Cortex of kidney (tissue), 1 donor: ENCODE measurements at places on chromosomes 11 and 22.

- DNase-seq = no peak
These were observed 85.0 kb downstream of the ALX4 start for GRCh38 chr11:44224867-44225501.

DNA sequence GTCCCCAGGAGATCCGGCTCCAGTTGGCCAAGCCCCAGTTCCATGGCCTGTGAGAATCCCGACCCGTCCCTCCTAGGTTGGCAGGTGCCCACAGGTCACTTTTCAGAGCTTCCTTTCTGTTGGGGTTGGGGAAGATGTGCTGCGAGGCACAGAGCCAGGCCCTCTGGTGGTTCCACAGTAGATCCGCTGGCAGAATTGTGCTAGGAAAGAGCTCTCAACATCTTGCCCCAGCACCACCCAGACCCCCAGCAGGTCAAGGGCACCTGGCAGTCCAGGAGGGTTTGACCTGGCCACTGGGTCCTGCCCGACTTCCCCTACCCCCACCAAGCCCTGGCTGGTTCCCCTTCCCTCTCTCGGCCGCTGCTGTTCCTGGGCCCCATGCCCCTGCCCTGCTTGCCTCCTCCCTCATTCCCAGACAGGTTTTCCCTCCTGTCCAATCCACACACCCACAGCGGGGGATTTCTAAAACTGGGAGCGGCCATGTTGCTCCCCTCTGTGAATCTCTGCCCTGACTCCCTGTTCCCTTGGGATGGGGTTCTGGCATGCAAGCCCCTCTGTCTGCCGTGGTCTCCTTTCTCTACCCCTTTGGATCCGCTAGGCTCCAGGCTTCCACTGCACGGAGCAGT is 26.2 kb upstream of the GCAT start:
- no peak for DNase-seq

- no peak for DNase-seq
These were observed 41.3 kb downstream of the VSIG10L2 start for GRCh38 chr11:125987066-125987641.

DNA sequence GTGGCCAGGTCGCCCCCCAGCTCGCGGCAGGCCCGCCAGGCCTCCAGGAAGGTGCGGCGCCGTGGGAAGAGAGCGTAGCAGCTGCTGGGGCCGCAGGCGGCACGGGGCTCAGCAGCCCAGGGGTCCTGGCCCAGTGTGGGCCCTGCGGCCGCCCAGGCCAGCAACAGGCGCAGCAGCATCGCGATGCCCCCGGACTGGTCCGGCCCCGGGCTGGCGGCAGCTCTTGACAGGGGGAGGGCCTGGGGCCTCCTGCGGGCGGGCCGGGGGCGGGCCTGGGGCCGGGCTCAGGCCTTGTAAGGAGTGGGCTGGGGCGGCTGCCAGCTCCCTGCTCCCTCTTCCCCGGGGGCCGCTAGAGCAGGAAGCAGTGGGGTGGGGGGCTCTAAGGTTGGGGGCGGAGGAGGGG is at the start of gene CD248:
Gene CD248 (minus strand): TSS at position 196 of the 403 bp plus-strand sequence. CDS start 17 bp downstream, at position 179.
- no peak for DNase-seq

DNA sequence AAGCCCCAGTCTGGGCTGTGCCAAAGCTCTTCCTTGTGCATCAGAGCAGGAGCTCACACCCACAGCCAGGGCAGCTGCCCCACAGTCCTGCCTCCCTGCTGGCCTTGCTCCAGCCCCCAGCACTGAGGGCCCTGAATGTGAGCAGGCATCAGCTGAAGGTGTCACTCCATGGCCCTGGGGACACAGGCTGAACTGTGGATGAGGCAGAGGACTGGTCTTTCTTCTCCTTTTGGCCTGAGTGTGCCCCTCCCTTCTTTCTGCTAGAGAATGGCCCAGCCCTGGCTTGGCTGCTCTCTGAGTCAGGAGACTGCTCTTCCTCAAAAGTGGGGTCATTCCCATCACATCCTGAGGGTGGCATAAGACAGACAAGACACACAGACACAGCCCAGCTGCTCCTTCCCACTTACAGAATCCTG is 16.2 kb downstream of the OTOG start:
- no peak for DNase-seq

GRCh38 chr22:28183078-28183860 is 264.2 kb upstream of the PITPNB start:
- DNase-seq = no peak

- no peak for DNase-seq
These were observed 14.2 kb upstream of the MUC5B start for GRCh38 chr11:1208394-1209261.

- DNase-seq = no peak
These were observed 4.9 kb downstream of the PC start for GRCh38 chr11:66953081-66953833.

DNA sequence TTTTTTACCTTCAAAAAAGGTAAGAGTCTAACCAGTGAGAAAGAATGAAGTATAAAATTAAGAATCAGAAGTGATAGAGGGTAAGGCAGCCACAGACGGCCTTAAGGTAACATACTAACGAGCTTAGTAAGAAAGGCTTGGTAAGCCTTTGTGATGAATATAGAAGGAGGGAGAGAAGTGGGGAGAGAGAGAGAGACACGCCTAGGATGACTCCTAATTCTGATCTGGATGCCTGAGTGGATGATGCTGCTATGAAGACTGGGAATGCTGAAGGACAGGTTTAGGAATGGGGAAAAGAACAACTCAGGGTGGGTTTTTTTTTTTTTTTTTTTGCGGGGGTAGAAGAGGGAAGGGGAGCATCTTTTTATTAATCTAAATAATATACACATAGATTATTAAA is 4.8 kb downstream of the FBXO3 start:
- DNase-seq = no peak

DNA sequence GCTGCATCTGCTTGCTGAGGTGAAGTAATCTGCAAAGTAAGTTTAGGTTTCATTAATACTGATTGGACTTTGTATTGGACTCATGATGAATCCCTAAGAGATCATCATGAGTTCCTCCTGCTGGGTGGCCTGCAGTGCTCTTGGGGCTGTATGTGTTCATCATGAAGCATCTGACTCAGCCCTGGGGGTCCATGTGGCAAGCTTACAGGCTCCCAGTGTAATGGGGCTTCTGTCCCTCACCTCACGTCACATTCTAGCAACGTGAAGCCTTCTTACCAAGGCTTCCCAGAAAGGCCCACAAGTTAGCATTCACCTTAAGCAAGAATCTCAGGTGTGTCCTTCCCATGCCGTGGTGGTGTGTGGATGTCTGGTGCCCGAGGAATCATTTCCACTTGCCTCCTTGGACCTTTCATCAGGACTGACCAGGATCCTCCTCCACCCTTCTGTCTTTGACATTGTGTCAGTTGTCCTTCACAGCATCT is 23.7 kb downstream of the CRKL start:
- DNase-seq = no peak

GRCh38 chr11:101046947-101047346 is 82.7 kb downstream of the PGR start:
- DNase-seq = no peak

DNA sequence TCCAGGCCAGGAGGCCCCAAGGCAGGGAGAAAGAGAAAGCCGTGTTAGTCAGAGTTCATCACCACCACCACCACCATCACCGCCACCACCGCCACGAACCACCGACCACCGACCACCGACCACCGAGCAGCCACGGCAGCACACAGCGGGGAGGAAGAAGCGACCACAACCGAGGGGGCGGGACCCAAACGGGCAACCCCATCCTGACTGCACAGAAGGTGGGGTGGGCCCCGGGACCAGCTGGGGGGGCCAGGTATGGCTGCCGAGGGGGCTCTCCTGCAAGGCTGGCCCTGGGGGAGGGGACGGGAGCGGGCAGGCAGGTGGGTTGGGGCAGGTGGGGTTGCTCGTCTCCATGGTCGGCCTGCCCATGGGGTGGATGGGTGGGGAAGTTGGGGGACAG is 34.2 kb downstream of the SYT7 start:
- no peak for DNase-seq

DNA sequence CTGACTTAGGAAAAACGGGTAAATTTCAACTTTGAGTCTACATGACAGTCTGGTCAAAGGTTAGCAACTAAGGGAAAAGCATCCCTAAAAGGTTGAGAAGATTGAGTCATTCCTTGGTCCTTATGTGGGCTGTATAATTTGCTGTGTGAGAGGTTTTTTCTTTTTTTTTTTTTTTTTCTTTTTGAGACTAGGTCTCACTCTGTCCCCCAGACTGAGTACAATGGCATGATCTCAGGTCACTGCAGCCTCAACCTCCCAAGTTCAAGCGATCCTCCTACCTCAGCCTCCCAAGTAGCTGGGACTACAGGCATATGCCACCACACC is 101.4 kb downstream of the MRTFA start:
- DNase-seq = no peak

- no peak for DNase-seq
These were observed 196.3 kb downstream of the BUD13 start for GRCh38 chr11:116576526-116576925.

DNA sequence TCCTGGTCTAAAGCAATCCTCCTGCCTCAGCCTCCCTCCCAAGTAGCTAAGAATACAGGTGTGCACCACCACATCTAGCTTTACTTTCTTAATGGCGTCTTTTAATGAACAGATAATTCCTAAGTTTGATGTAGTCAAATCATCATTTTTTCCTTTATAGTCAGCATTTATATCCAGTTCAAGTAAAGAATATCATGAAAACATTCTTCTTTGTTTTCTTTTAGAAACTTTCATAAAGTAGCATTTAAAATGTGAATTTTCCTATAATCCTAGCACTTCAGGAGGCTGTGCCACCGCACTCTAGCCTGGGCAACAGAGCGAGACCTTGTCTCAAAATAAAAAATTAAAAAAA is 61.6 kb downstream of the RBFOX2 start:
- no peak for DNase-seq

- DNase-seq = no peak
These were observed 2.5 kb downstream of the WNT7B start for GRCh38 chr22:45974498-45974897.

DNA sequence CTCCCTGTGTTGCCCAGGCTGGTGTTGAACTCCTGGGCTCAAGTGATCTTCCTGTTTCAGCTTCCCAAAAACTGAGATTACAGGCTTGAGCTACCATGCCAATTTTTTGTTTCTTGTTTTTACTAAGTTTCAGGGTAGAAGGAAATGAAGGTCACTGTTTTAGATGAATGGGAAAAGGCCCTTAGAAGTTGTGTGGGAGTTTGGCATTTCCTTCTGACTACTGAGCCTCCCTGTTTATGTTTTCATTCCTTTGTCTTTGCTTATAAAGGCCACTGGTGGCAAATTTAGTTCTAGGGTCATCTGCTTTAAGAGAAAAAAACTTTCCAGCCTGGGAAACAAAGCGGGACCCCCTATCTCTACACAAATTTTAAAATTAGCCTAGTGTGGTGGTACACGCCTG is 22.1 kb downstream of the SRPRA start:
- no peak for DNase-seq

GRCh38 chr11:47308050-47308823 is 38.3 kb downstream of the MADD start:
- DNase-seq = no peak

- no peak for DNase-seq
These were observed 7.7 kb downstream of the LINC01488 start for GRCh38 chr11:69489031-69489745.

GRCh38 chr11:123547180-123547579 is 107.2 kb downstream of the SCN3B start:
- DNase-seq = no peak

- no peak for DNase-seq
These were observed 2.2 kb downstream of the ZBTB16 start for GRCh38 chr11:114061681-114062049.

DNA sequence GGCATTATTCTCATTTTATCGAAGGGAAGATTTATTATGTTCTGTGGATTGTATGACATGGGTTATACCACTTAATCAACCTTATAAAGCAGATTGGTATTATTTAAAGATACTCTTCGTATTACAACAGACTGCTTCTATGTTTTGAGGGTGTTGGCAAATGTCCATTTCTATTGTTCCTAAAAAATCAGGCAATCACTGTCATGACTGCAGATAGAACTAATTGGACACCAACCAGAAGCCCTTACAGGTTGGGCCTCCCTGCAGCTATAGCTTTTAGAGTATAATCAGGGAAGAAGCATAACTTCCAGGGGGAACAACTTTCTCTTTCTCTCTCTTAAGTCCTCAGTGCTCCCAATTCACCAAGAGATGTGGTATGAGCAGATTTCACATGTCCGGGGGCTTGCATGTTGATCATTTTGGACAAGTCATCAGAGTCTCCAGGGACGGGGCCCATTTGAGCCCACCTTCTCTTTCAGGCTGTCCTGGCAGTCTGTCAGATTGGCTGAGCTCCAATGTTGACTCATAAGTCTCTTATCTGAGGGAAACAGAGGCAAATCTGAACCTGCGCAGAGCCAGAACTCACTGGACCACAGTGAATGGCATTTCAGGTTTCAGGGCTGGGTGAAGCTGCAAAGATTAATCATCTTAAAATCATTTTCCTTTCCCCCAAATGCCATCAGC is 264.0 kb upstream of the CCDC90B start:
- no peak for DNase-seq

- no peak for DNase-seq
These were observed 21.2 kb upstream of the OSBPL5 start for GRCh38 chr11:3186166-3186953.

DNA sequence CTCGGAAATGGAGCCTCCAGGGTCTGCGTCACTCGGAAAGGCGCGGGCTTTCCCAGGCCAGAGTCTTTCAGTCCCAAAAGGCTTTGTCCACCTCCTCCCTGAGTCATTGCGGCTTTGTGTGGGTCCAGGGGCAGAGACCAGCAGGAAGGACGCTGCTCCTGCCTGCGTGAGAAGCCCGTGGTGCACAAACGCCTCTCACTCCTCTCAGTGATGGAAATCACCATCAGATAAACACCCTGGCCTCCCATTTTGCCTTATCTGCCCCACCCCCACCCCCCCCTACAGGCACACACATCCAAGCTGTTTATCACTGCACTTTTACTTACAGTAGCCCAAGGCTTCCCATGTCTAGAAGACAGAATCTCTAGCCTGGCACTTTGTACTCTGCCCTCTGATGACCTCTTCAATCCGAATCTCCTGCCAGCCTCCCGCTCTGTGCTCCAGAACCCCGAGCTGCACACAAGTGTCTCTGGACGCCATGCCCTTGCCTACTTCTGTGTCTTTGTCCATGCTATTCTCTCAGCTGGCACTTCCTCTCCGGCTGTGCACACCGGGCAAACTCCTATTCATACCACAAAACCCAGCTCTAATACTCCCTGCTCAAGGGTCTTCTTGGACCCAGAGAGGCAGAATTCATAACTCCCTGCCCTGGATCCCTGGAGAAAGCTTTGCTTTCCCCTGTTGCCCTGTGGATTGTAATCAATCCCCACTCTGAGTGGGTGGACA is 954.6 kb downstream of the TBC1D22A start:
- DNase-seq = no peak

GRCh38 chr11:12845739-12846358 is 163.3 kb upstream of the RASSF10 start:
- no peak for DNase-seq
